ENCODE measurements at places on chromosomes 11 and 22.

GRCh38 chr11:82936261-82936660 lies 34.7 kb downstream of the DDIAS start:
- no peak for DNase-seq

- no peak for DNase-seq
Observed at GRCh38 chr11:104343578-104343977, 179.6 kb upstream of the PDGFD start.

- no peak for DNase-seq
Observed at GRCh38 chr22:20955548-20955947, 11.5 kb upstream of the AIFM3 start.

DNA sequence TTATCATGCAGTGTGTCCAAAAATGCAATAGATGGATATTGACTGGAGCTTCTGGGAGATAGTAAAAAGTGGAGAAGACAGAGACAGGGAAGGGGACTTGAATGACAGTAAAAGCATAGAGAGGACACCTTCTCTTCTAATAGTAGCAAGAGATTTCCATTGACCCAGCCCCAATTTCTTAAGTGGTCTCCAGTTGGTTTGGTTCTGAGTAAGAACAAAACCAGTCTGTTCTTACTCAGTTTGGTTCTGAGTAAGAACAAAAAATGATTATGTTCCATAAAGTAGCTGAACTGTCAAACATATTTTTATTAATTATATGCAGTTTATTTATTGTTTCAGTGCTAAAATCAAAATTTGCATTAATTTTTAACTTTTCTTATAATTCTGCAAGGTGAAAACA lies 316.8 kb upstream of the MPPED2 start:
- DNase-seq = no peak

GRCh38 chr11:121383716-121384115 lies 68.4 kb upstream of the SORL1 start:
- DNase-seq = no peak

- no peak for DNase-seq
Observed at GRCh38 chr11:129696309-129696989, 119.2 kb upstream of the TMEM45B start.

DNA sequence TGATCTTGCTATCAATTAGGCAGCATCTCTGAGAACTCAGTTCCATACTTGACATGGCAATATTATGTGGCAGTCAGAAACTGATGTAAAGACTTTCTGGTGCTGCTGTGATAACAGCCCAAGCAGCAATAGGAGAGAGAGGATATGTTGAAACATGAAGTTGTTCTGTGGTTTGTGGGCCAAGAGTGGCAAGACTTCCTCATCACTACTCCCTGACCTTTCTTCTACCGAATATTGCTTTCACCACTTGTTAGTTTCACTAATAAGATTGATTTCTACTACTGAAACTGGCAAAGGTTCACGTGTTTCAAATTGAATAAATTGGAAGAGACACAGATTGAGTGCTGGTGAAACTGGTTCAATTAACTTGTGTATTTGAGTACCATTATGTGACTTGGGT lies 852.6 kb upstream of the RAG2 start:
- no peak for DNase-seq

GRCh38 chr22:46219636-46220035 lies 30.5 kb downstream of the CDPF1 start:
- no peak for DNase-seq

DNA sequence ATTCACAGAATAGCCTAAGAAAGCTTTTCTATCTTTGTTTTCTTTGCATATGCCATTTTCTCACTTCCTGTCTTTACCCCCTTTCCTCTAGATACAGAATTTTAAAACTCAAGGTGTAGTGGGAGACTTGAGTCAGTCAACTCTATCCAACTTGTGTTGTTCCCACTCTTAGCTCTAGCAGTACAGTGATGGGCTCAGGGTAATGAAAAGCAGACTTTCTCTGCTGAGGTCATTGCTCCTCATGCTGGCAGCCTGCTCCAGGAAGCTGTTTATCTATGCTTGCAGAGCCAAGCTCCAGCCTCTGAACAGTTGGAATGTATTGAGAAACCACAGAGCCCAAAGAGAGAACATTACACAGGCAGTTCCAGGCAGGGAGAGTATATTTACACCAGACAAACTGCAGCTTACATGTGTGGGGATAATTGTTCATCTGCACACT lies 68.1 kb downstream of the CSTPP1 start:
- peak; percentile 92 for DNase-seq

GRCh38 chr22:22463855-22464540 lies 44.5 kb downstream of the ZNF280B start:
- DNase-seq = peak; percentile 58

- DNase-seq = no peak
Observed at GRCh38 chr11:65404638-65405339, 17.8 kb upstream of the NEAT1 start.

DNA sequence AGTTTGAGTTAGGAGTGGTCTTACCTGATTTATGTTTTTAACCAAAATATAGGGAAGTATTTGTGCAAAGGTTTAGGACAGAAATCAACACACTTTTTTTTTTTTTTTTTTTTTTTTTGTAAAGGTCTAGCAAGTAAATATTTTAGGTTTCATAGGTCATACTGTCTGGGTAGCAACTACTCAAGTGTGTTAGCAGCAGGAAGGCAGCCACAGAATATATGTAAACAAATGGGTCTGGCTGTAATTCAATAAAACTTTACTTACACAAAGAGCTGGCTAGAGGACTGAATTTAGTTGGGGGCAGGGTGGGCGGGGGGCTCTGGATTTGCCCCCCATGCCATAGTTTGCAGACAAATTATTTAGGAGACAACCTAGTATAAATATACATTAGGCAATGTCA lies 510.4 kb downstream of the NELL1 start:
- no peak for DNase-seq

DNA sequence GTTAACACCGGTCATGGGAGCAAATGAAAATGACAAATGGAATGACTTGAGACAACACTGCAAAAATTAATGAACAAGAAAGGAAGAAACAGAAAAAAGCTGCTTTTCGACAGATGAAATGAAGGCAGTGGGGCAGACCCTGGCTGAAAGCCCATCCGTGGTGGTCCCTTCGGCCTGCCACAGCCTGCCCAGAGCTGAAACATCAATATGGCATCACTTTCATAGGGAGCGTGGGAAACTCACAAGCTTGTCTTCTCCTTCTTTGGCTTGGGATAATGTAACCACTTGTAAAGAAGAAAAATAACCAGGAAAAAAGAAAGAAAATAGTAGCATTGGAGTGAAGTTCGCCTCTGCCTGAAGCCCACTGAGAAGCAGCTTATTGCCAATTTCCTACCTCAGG lies 78.8 kb downstream of the CTTN start:
- DNase-seq = no peak

DNA sequence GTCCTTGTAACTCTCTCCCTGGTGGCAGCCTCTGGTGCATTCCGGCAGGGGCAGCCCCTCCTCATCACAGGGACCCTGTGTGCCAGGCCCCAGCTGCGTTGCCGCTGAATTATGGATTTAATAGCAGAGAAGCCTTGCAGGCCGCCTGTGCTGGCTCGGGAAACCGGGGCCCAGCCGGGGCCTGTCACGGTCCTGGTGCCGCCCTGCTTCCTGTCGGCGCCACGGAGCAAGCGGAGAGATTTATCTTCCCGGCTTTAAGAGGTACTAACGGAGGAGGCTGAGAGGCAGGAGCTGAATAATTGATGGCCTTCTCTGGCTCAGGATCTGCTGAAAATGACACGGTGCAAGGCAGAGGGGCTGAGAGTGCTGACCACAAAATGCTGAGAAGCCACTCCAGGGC lies 54.0 kb upstream of the CCDC188 start:
- DNase-seq = no peak

GRCh38 chr11:1825039-1825740 lies 9.6 kb upstream of the SYT8 start:
- DNase-seq = no peak

DNA sequence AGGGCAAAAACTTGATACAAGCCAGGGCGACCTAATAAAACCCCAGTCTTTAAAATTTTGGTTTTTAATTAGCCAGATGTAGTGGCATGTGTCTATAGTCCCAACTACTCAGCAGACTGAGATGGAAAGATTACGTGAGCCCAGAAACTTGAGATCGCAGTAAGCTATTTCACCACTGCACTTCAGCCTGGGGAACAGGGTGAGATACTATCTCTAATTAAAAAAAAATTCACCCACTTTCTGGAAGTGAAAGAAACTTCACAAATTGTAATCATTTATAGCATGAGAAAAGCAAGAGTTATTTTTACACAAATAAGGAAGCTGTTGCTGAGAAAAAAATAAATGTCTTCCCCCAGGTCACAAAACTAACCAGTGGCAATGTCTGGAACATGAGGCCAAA lies 882 bp upstream of the GLYATL2 start:
- DNase-seq = no peak

DNA sequence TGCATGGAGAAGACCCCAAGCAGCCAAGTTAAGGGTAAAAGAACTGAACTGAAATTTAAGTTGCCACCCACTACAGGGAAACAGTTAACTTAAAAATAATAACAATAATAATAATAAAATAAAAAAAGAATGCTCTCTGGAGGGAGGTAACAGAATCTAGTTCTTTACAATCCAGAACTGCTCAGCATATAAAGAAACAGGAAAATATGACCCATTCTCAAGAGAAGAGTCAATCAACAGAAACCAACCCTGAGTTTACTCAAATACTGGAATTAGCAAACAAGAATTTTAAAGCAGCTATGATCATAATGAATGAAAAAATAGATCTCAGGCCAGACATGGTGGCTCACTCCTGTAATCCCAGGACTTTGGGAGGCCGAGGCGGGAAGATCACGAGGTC lies 53.8 kb downstream of the DENND5A start:
- DNase-seq = no peak

- peak; percentile 87 for DNase-seq
Observed at GRCh38 chr22:39003165-39003638, 10.9 kb upstream of the APOBEC3C start.

DNA sequence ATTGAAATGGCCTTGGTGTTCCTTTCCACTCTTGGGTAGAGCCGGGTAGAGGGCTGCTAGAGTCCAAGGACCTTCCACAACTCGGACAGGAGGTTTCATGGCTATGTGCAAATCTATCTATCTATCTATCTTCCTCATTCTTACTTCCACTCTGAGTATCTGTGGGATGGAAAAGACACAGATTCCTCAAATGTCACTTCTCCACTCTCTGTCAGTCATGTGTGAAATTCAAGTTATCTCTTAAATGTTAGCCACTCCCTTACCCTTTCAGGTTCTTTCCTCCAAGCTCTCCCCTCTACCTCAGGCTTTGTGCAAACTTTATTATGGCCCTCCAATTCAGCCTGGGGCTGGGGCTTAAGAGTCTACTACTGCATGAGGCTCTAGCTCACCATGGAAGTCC lies 84.3 kb downstream of the GDPD4 start:
- no peak for DNase-seq

DNA sequence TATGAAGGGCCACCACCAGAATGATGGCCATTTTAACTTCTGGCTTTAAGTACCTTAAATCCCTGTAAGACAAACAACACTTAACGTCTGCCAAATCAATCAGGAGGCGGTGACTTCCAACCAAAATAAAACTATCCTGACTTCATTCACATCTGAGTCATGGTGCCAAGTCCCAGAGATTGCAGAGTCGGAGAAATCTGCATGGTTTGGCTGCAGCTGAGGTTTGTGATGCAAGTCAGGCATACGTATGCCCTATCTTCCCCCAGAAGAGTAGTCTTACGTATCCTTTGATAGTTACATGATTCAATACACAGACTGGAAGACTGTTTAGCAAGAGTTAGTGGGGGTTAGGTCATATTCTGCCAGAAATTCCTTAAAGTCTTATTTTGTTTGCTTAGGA lies 1.7 kb upstream of the GAB2 start:
- peak; percentile 91 for DNase-seq

- DNase-seq = no peak
Observed at GRCh38 chr11:44990665-44991064, 40.0 kb upstream of the TP53I11 start.

DNA sequence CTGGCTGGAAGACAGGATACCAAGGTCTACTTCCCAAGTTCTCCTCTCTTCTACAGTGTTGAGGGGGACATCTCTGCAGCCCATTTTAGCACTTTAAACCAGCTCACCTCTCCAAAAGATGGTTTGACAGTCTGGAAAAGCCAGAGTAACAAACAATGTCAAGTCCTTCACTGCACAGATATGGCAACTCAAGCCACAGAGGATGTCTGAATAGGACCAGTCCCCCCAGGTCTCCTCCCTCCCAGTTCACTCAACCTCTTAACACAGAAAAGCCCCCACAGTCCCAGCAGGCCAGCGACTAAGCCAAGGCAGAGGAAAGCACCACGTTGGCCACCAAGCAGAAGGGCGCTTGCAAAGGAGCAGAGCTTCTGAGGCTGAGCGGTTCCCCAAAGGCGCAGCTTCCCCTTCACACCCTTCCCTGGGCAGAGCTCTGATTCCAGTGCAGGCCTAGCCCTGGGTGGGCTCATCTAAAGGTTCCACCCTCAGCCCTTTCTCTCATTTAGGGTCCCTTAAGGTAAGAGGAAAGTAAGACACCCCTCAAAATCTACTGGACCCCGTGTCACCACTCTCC lies 62.7 kb downstream of the PAK1 start:
- DNase-seq = peak; percentile 31

DNA sequence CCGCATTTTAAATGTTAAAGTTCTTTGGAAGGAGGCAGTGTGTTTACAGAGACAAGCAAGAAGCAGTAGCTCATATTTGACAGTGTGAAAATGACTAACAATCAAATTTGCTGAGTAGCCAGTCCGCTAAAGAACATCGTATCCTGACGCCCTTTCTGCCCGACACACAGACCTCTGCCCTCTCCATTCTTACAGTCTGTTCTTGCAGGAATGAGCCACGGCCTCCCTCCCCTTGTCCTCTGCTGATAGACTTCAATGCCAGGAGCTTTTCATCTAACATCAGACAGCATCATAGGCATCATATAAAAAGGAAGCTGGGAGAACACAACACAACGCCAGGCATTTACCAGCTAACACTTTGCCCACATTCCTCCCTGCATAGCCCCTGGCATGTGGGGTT lies 486.0 kb downstream of the OPCML start:
- DNase-seq = no peak

DNA sequence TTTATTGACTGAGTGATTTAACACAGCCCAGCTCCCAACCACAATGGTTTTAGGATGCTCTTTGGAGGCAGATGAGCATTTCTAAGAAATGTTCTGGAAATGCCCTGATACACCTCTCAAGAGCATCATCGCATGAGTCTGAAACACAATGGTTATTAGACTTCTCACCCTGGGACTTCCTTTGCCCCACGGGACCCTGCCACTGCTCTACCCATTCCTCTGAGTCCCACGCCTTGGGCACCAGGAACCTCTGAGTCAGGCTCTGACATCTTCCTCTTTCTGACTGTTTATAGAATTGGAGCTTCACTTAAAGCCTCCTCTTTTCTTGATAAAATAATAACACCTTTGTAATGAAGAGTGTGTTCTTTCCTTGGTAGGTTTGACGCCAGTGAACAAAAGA lies 85.6 kb upstream of the PARVA start:
- DNase-seq = no peak

Data from EL (cell line).